ENCODE measurements at places on chromosomes 16 and 17.
A peak's percentile ranks its signal among the peaks of the same experiment; 100 is the strongest.

- DNase-seq = no peak
Measured at GRCh38 chr17:77207689-77208216, 67.0 kb downstream of the SEC14L1 start.

DNA sequence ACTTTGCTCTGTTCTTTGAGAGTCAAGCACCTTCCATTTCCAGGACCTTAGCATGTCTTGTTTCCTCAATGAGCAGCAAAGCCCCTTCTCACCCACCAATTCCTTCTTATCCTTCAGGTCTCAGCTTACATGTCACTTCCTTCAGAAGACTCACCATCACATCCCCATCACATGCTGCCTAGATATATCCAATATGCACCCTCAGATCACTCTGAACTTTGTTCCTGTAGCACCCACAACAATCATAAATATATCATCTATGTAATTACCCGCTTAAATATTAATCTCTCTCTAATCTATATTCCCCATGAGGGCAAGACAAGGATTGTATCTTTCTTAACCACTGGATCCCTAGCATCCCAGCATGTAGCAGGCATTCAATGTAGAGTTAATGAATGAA, 30.4 kb downstream of the KANSL1 start:
- no peak for DNase-seq

GRCh38 chr16:68200088-68200783, 35.7 kb downstream of the ESRP2 start:
- no peak for DNase-seq

- DNase-seq = no peak
Measured at GRCh38 chr17:74274060-74274708, at the start of gene DNAI2. DNAI2 (plus strand) TSS chr17:74274234; CDS start chr17:74281818, 7,584 bp downstream.

- no peak for DNase-seq
Measured at GRCh38 chr16:58792188-58792587, 58.1 kb upstream of the GOT2 start.

DNA sequence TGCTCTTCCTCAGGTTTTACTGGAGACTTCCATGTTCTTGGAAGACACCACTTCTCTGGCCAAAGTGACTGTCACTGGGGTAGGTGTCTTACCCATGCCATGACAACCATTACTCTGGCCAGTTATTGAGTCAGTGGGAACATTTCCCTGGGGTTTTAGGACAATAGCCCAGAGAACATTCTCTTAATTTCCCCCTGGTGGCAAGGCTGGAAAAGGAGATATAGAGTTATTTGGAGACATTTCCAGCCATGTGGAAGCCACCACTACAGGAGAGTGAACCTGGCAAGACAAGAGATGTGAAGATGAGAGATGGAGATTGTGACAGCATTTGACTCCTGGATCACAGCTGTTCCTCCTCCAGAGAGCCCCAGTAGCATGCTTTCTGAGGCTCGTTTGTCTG, 106.2 kb downstream of the CDK5R1 start:
- no peak for DNase-seq

- peak; percentile 18 for DNase-seq
Measured at GRCh38 chr16:397736-398332, 835 bp downstream of the NME4 start.

GRCh38 chr17:72778169-72779151, 314.0 kb downstream of the SLC39A11 start:
- no peak for DNase-seq

DNA sequence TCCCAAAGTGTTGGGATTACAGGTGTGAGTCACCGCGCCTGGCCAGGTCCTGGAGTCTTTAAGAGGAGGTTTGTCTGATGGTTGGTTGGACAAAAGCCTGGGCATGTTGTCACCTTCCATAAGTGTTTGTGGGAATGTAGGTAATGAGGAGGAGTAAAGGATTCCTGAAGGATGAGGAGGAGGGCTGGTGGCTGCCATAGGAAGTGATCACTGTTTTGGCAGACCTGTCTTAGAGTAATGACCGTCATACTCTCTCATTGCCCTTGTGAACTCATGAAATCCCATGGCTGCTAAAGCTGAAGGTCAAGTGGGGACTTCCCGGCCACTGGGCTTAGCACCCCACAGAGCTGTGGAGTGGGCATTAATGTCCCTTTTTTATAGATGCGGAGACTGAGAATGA, 40.5 kb downstream of the TENT4B start:
- DNase-seq = no peak

DNA sequence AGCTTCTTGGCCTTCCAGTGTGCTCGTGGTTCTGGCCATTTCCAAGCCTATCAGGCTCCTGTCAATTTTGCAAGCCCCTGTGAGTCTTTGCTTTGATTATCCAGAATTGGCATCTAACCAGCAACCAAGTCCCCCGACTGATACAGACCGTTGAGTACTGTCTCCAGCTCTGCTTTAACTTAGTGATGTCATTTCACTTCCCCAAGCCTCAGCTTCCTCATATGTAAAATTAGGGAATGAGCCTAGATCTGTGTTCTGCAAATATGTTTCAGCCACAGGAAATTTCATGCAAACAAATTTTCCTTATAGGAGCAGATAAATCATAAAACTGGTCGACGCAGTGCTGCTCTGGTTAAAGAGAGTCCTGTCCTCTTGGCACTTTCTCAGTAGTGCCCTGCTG, 60.1 kb upstream of the WSB1 start:
- no peak for DNase-seq

Data from effector CD8-positive, alpha-beta T cell (primary cell).